ENCODE measurements at places on chromosomes 2 and 18.

DNA sequence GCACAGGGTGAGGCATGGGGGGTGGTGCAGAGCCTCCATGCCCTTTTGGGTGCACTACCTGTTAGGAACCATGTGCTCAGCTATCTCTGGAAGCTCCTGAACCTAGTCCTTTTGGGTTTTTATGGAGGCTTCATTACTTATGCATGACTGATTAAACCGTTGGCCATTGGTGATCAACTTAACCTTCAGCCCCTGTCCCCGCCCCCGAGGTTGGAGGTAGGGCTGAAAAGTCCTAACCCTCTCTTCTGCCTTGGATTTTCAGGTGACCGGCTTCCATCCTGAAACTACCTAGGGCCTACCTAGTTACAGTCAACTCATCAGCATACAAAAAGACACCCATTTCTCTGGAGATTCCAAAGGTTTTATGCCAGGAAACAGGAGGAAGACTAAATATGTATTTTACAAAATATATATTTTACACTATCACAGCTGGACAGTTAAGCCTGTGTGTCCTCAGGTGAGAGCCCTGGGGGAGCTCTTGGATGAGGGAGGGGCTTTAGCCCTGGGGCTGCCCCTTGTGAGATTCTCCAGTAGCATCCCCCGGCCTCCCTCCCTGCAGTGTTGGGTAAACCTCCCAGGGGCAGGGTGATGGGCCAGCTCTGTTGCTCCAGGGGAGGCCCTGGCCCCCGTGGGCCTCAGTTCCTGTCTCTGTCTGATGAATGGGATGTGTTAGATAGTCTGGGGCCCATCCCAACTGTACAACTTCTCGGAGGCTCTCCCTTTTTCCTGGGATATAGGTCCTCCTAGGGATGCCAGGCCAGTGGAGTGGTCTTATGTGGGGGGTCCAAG is 24.1 kb downstream of the GLI2 start:
- no peak for DNase-seq

GRCh38 chr2:2686222-2686621 is 355.1 kb upstream of the MYT1L start:
- no peak for DNase-seq

- no peak for DNase-seq
Observed at GRCh38 chr2:168035458-168035857, 211.9 kb downstream of the STK39 start.

GRCh38 chr2:112831513-112831845 is 5.1 kb downstream of the IL1B start:
- DNase-seq = peak; percentile 68
